ENCODE measurements at places on chromosomes 7 and 10.

- no peak for DNase-seq
These were observed 612.4 kb downstream of the TNS3 start for GRCh38 chr7:46969303-46970130.

GRCh38 chr7:135291809-135292253 is 58.2 kb downstream of the STRA8 start:
- no peak for DNase-seq

DNA sequence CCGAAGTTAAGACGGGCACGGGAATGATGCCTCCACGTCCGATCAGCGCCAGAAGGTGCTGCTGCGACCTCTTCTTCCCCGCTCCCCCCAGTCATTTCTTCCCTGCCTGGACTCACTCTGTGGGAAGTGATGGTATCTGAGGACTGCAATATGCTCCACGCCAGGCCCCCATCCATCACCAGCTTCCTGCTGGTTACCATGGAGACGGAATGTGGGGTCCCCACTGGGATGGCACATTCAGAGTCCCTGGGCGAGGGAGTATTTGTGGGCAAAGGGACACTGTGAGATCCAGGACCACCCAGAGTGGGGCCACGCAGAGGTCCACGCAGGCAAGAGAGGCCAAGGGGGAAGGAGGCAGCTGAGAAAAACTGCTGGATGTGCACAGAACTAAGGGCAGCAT is 39.7 kb downstream of the CARD11 start:
- DNase-seq, result no peak

- DNase-seq, result no peak
These were observed 8.6 kb downstream of the SCIN start for GRCh38 chr7:12578930-12579640.

GRCh38 chr7:128422842-128423241 is 13.1 kb upstream of the IMPDH1 start:
- DNase-seq, result peak; percentile 60

DNA sequence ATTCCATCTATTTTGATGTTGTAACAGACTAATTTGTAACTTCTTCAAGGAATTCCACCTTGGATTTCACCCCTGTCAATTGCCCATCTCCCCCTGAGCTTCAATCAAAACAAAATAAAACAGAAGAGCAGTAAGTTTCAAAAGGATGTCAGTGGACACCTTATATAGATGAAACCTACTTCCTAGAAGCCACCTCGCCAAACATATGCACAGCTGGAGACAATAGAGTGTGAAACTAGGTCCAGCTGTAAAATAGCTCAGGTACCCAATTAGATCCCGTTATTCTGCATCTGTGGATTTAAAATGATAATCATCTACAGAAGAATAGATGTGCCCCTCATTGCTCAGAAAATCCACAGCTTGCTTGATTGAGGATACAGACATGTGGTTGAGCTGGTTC is 598.6 kb downstream of the SH2D4B start:
- DNase-seq, result no peak

DNA sequence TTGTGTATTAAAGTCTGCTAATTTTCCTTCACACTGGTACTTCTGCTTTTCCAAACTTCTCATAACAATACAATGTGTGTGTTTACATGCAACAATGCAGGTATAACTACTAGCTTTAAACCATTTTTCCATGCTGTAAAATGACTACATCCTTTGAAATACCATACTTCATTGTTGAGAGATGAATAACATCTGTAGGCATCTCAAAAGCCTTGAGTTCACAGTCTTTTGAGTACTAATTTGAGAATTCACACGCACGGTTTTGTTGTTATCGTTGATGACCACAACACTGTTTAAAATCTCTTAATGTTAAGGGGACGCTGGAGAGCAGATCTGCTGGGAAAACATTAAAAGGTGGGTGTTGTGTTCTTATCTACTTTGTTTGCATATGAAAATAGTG is 37.4 kb downstream of the SEMA3A start:
- no peak for DNase-seq

GRCh38 chr7:51459809-51460208 is 143.2 kb upstream of the COBL start:
- DNase-seq, result no peak

DNA sequence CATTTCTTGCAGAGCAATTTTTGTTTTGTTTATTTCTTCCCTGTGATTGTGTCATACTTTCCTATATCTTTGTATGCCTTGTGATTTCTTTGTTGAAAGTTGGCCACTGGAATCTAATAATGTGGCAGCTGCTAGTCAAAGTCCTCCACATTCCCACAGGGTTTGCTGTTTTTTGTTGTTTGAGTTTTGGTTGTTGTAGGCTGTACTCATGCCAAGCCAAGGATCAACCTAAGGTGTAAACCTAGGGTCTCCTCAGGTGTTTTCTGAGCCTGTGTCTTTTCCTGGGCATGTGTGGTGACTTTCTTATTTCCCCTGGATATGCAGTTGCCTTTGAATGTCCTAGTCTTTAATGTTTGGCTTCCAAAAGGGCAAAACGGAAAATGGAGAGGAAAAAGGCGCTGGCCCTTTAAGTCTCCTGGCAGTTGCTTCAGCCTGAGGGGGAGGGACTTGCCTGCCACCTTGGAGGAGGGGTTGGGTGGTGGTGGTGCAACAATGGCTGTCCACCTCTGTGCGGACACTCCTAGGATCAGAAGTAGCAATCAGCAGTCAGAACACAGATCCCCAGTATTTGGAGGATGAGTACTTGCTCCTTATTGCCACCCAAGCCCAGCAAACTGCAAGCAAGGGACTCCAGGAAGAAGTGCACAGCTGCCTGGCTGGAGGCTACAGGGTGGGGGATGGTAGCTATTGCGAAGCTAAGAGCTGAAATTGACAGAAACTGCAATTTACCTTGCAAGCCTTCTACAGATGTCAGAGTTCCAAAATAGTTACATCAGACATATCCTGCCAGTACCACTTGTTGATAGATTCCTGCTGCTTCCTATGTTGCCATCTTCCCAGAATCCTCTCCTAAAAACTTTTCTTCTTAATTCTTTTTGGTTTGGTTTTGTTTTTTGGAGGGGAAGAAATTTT is 5.6 kb upstream of the ZNF518A start:
- no peak for DNase-seq

DNA sequence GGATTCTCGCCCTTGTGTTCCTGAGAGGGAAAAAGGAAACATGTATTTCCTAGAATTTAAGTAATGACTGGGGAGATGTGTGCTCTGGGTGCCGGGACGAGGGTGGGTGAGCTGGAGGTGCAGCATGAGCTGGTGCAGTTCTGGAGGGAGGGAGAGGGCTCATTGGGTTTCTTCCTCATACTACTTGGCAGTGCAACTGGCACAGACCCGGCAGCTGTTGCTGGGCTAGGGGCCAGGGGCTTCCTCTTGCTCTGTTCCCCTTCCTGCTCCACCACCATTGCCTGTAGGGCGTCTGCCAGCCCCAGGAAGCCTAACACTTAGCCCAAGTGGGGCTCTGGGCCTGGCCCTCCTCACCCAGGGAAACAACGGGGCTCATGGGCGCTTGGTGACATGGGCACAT is 5.9 kb downstream of the RET start:
- no peak for DNase-seq

DNA sequence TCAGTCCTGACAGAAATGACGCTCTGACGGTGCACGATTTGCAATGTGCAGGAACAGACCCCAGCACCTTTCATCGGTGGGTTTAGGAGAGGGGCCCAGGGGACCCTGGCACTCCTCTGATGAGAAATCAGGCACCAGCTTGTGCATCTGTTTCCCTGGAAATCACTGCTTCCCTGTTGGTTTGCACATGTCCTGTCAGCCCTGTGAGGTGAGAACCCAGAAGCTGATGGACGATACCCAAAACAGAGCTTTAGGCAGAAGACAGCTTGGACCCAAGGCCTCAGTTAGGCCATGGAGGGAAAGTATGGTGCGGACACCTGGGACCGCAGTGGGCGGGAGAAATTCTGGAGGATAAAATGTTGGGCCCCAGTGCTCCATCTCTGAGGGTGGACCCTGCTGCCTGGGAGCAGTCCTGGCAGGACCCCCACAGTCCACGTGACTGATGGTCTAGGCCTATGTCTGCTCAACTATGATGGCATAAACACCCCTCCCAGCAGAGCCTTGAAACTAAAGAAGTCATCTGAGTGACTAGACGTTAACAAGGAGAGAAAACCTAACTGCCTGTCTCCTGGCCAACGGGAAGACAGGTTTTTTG is 242.8 kb downstream of the PTPRN2 start:
- no peak for DNase-seq

DNA sequence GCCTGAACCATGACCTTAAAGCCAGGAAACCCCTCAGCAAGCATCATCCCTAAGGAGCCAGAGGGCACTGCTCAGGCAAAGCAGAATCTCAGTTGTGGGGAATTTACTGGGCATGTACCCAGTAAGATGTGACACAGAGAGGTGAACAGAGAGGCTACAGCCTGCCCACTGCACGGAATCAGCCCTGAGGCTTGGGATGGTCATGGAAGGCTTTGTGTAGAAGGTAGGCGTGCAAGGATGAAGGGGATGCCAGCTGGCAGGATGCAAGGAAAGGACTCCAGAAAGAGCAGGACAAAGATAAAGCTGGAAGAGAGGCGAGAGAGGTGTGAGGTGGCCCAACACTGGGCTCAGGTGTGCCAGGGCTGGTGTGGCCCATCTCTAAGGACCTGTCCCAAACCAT is 2.4 kb upstream of the AIFM2 start:
- DNase-seq, result no peak

DNA sequence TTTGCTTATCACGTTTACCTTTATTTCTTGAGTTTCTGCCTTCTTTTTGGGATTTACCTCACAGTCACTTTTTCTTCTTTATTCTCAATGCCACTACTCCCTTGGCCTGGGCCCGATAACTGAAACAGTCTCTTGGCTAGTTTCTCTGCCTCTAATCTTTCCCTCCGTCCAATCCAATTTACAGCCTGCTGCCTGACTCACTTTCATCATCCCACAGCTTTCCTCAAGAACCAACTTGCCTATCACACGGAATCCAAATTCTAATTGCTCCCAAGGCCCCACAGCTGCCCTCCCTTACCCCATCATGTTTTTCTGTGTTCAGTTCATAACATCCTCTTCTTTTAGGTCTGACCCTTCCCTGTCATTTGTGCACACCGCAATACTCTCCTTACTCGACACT is 121.4 kb downstream of the HIPK2 start:
- no peak for DNase-seq

GRCh38 chr7:11858026-11858425 is 26.0 kb upstream of the THSD7A start:
- no peak for DNase-seq

- DNase-seq, result peak; percentile 18
These were observed 7.3 kb upstream of the ASB4 start for GRCh38 chr7:95478272-95479037.

GRCh38 chr10:103498936-103499638 is 5.6 kb downstream of the NEURL1 start:
- DNase-seq, result no peak

DNA sequence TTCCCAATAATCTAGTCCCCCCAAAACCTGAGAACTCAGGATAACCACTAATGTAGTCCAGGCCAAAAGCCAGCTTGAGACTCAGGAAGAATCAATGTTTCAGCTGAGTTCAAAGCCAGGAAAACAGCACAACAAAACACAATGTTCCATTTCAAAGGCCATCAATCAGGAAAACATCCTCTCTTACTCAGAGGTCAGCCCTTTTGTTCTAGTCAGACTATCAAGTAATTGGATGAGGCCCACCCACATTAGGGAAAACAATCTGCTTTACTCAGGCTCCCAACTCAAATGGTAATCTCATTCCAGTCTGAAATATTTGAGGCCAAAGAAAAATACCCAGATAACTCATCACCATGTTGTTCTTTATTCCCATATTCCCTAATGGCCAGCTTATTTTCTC is 152.2 kb downstream of the SDHAF3 start:
- no peak for DNase-seq

GRCh38 chr10:94846204-94846603 is 83.7 kb downstream of the CYP2C19 start:
- no peak for DNase-seq

DNA sequence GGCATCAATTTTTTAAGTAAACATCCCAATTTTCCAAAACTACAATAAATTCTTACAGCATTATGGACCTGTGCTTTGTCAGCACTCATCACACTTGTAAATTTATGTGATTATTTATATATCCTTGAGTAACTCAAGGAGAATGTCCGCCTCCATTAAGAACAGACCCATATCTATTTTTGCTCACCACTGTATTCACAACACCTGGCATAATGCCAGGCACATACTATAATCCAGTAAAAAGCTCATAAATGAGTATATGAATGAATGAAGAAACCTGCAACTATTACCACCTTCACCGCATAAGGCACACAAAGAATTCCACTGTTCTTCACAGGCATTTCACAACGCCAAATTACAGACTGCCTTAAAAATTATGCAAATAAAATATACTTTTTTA is 46.9 kb downstream of the MINDY3 start:
- no peak for DNase-seq

DNA sequence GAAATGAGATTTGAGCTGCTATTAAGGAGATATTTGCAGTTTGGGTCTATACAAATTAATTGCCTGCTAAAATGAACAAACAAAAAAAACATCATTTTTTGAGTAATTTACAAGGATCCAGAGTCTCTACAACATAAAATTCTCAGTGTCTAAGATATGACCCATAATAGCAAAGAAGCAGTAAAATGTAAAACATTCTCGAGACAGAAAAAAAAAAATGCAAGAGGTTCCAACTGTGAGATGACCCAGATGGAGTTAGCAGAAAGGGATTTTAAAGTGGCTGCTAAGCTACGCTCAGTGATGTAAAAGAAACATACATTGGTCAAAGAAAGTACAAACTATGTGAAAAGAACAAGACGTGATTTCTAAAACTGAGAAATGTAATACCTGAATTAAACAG is 471.0 kb downstream of the SH2D4B start:
- no peak for DNase-seq

GRCh38 chr10:92327445-92328433 is 36.8 kb downstream of the MARCHF5 start:
- DNase-seq, result no peak

- DNase-seq, result no peak
These were observed 103.8 kb downstream of the CPEB3 start for GRCh38 chr10:92187101-92187500.

DNA sequence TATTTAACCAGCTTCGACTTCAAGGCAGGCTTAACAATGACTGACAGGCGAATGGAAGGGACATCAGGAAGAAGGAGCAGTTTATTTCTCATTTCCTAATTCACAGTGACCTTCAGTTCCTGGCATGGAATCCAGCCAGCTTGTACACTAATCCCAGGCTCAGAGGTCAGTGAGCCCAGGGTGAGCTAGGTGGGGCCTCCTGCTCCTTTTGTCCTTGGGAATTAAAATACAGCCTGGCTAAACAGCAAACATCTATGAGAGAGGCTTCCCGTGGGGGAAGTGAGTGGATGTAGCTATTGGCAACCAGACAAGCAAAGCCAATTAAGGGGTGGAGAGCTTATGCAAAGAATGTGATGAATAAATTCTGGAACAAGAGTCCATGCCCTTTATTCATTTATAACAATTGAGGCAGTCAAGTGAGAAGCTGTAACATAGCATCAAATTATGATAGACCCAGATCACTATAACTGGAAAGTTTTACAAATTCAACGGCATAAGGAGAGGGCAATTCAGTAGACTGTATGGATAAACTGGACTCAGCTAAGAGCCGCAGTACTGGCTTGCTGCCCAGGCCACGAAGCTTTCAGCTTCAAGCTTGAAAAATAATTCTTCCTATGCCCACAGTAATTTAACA is 57.1 kb downstream of the STK17A start:
- no peak for DNase-seq

GRCh38 chr7:117750612-117751563 is 122.4 kb downstream of the CTTNBP2 start:
- no peak for DNase-seq

All from C1 segment of cervical spinal cord (tissue), 14 donors.